ENCODE measurements at places on chromosomes 13 and 19. TPM values are rescaled to one million over a fixed set of nuclear protein-coding genes. Genes with fewer than 3 reads are reported as not detected.

The CASP14 gene
- total RNA-seq, result not detected

The ADGRL1 gene
- total RNA-seq, result 1.5 TPM

The ANKRD10 gene
- 52.8 TPM for total RNA-seq

The KCNC3 gene
- under 0.01 TPM for total RNA-seq

The SYCN gene
- total RNA-seq, result not detected

The CYP4F11 gene
- not detected for total RNA-seq

The HMG20B gene
- 65.8 TPM for total RNA-seq

The FGF21 gene
- not detected for total RNA-seq

The GJB6 gene
- total RNA-seq, result not detected

The CEACAM4 gene
- total RNA-seq, result not detected
